Naive B cell (primary cell): ENCODE measurements at places on chromosomes 2 and 18. TPM values are rescaled to one million over a fixed set of nuclear protein-coding genes. Genes with fewer than 3 reads are reported as not detected.
A peak's percentile ranks its signal among the peaks of the same experiment; 100 is the strongest.

DNA sequence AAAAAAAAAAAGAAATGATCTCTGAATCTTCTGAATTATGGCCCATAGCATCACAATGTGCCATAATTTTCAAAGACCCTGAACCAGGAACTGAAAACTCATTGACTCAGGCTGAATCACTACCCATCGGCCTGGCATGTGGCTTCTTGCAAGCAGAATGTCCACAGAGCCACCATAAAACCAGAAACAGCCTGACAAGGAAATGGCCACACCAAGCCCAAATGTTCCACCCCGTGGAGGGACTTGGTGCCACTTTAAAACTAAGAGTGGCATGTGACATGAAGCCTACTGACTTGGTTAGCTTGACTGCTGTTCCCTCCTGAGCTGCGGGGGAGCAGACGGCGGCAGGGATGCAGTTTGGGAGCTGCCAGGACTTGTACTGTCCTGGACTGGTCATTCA is 71.2 kb upstream of the RBM44 start:
- no peak for DNase-seq
- peak overlapping the region; percentile 86 for H3K27ac ChIP-seq
- peaks cover 59% of the 10 kb centered on the region for H3K4me1 ChIP-seq
- H3K27me3 ChIP-seq = no peaks in the 10 kb centered on the region
- no peak overlapping the region for H3K4me3 ChIP-seq
- no peaks in the 10 kb centered on the region for H3K36me3 ChIP-seq

Gene CEP76
- polyA plus RNA-seq = 5.8 TPM

DNA sequence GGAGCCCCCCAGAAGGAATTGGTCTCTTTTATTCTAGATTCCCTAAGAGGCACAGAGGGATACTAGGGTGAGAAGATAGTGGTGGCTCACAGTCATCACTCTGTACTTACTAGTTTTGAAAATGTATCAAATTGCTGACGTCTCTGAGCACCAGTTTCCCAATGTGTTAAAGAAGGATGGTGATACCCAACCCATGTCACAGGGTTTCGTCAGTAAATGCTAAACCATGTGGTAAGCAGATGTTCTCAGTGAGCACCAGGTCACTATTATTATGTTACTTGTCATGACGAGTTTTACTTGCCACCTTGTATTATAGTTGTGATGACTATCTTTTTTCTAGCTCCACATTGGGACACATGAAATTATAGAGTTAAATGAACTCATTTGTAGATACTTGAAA is 54.7 kb downstream of the NEDD4L start:
- no peak overlapping the region for H3K27ac ChIP-seq
- no peaks in the 10 kb centered on the region for H3K27me3 ChIP-seq
- H3K4me1 ChIP-seq = peaks cover 13% of the 10 kb centered on the region
- peaks cover 4% of the 10 kb centered on the region for H3K36me3 ChIP-seq
- no peak for DNase-seq

GRCh38 chr2:228987441-228988155 is 283.5 kb downstream of the PID1 start:
- no peak overlapping the region for H3K4me3 ChIP-seq
- H3K27ac ChIP-seq = no peak overlapping the region
- no peak for DNase-seq

Gene DUSP2
- polyA plus RNA-seq = 95.0 TPM

DNA sequence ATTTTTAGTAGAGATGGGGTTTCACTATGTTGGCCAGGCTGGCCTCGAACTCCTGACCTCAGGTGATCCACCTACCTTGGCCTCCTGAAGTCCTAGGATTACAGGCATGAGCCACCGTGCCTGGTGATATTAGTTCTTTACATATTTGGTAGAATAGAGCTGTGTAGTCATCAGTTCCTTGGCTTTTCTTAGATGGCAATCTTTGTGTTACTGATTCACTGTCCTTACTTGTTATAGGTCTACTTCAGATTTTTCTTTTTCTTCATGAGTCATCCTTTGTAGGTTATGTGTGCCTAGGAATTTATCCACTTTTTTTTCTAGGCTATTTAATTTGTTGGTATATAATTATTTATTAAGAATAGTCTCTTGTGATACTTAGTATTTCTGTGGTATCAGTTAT is 30.3 kb upstream of the ZSWIM2 start:
- peaks cover 14% of the 10 kb centered on the region for H3K36me3 ChIP-seq
- DNase-seq = no peak
- no peaks in the 10 kb centered on the region for H3K4me1 ChIP-seq
- no peak overlapping the region for H3K4me3 ChIP-seq
- H3K27ac ChIP-seq = no peak overlapping the region

GRCh38 chr2:98502556-98503335 is 58.1 kb downstream of the INPP4A start:
- H3K4me1 ChIP-seq = peaks cover 11% of the 10 kb centered on the region
- H3K36me3 ChIP-seq = peaks cover 9% of the 10 kb centered on the region
- DNase-seq = no peak
- H3K4me3 ChIP-seq = no peak overlapping the region
- H3K27me3 ChIP-seq = no peaks in the 10 kb centered on the region

DNA sequence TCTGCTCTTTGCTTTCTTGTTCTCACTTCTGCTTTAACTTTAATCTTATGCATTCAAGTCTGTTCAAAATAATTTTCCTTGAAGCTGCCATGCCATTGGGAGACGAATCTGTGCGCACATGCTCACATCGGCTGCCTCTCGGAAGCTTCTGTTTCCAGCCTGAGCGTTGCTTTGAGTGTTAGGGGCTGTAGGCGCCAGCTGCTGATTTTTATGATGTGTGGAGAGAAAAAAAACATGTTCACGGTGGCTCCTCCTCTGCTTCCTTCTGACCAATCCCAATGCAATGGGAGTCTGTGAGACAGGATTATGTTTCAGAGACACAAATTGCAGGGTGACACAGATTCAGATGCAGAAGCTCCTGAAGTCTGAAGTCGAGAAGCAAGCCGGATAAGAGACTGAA is at the start of gene MC4R:
Gene MC4R, minus strand, starts transcription at position 180 of the 400 bp plus-strand sequence. CDS start 426 bp downstream, outside the sequence.
- no peak for DNase-seq
- peak within 1 kb of the TSS; percentile 3 for H3K4me3 ChIP-seq
- no peaks in the 10 kb centered on the region for H3K36me3 ChIP-seq
- no peak within 1 kb of the TSS for H3K27ac ChIP-seq
- no peaks in the 10 kb centered on the region for H3K27me3 ChIP-seq

Gene MDH1B
- polyA plus RNA-seq = not detected

Gene SPEG
- not detected for polyA plus RNA-seq

Gene ZAP70
- 2.6 TPM for polyA plus RNA-seq

DNA sequence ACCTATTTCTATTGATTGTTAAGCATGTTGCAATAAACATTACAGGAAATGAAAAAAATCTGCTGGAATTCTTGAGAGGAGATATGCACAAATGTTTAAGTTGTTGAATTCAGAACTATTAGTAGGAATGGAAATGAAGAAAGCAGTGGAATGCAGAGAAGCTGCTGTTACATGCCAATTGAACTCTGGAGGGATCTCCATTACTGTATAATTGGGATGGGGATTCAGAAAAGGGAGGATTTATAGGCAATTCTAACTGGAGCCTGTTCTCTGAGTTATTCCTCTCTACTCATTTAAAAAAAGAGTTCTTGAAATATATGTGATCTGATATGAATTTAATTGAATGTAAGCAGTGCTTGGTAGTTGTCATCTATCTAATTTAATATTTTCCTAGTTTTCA is 2.6 kb upstream of the ASXL3 start:
- no peak overlapping the region for H3K27ac ChIP-seq
- no peak overlapping the region for H3K4me3 ChIP-seq
- H3K27me3 ChIP-seq = peaks cover 12% of the 10 kb centered on the region
- no peak for DNase-seq

Gene REG3G
- polyA plus RNA-seq = not detected

DNA sequence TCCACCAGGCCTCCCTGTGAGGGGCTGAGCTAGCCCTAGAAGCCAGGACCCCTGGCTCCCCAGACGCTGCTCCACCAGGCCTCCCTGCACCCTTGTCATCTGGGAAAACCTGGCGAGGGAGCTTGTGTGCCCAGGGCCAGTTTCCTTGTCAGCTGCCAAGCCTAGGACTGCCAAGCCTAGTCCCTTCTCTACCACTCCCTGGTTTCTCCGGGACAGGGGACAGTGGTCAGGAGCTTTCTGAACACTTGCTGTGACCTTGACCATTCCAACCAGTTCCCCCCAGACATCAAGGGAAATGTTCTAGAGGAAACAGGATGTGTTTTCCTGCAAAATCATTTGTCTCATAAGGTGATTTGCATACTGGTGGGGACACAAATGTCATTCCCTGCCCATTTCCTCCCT is 41.3 kb upstream of the MRPL33 start:
- no peaks in the 10 kb centered on the region for H3K27me3 ChIP-seq
- no peaks in the 10 kb centered on the region for H3K36me3 ChIP-seq
- no peak for DNase-seq
- H3K4me3 ChIP-seq = no peak overlapping the region
- H3K4me1 ChIP-seq = no peaks in the 10 kb centered on the region

- DNase-seq = no peak
- peaks cover 51% of the 10 kb centered on the region for H3K27me3 ChIP-seq
- no peaks in the 10 kb centered on the region for H3K36me3 ChIP-seq
- no peak overlapping the region for H3K4me3 ChIP-seq
- H3K27ac ChIP-seq = no peak overlapping the region
- peaks cover 20% of the 10 kb centered on the region for H3K4me1 ChIP-seq
Measured at GRCh38 chr18:58766946-58767345, 95.7 kb downstream of the MALT1 start.

GRCh38 chr2:201969938-201970785 is 63.5 kb upstream of the FZD7 start:
- peaks cover 25% of the 10 kb centered on the region for H3K27me3 ChIP-seq
- no peaks in the 10 kb centered on the region for H3K36me3 ChIP-seq
- H3K4me3 ChIP-seq = no peak overlapping the region
- no peaks in the 10 kb centered on the region for H3K4me1 ChIP-seq
- no peak overlapping the region for H3K27ac ChIP-seq

DNA sequence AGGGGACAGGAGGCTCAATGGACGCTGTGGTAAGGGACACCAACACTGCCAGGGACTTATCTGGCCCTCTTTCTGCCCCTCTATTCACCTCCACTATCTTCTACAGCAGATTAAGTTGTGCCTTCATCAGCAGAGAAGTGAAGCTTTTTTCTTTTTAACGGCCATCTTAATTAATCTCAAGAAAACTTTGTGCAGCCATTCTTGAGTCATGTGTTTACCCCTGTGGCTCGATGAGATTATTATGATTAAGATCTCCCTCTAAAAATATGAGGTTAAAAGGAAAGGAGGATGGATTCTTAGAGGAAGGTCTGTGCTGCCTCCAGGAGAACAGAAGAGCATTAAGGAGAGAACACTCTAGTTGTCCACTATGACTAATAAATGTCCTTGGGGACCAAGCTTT is 32.4 kb upstream of the DSC1 start:
- no peaks in the 10 kb centered on the region for H3K27me3 ChIP-seq
- H3K36me3 ChIP-seq = no peaks in the 10 kb centered on the region
- no peaks in the 10 kb centered on the region for H3K4me1 ChIP-seq

DNA sequence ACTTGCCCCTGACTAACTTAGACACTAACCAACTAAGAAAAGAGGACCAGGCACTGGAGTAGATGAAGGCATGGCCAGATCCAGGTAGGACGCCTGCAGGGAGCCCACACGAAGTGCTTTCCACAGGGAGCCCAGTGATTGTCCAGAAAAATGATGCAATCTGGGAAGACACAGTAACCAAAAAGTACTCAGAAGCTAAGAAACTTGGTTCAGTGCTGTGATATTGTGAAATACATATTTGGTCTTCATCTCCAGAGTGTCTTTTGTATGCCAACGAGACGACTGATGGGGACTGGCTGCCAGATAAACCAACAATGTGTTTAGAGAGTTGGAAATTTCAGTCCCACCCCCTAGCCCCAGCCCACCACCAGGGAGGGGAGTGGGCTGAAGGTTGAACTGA is 135.0 kb downstream of the SP3 start:
- H3K27ac ChIP-seq = no peak overlapping the region
- no peak overlapping the region for H3K4me3 ChIP-seq
- H3K4me1 ChIP-seq = no peaks in the 10 kb centered on the region
- no peaks in the 10 kb centered on the region for H3K36me3 ChIP-seq
- peaks cover 24% of the 10 kb centered on the region for H3K27me3 ChIP-seq

DNA sequence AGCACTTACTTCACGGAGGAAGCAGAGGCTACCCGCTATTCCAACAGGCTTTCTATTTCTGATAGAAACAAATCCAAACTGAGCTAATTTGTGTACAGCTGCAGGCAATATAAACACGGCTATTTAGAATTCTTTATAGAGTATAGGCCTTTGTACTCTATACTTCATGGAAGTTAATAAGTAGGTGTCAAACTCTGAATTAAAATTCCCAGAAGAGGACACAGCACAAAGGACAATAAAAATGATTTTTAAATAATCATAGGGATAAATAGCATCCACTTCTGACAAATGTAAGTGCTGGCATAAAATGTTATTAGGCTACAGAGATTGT is 261.5 kb downstream of the AFF3 start:
- no peaks in the 10 kb centered on the region for H3K27me3 ChIP-seq
- no peak overlapping the region for H3K27ac ChIP-seq
- peaks cover 68% of the 10 kb centered on the region for H3K4me1 ChIP-seq
- peaks cover 40% of the 10 kb centered on the region for H3K36me3 ChIP-seq
- no peak overlapping the region for H3K4me3 ChIP-seq
- DNase-seq = no peak

GRCh38 chr18:57621246-57621604 is 411 bp downstream of the NARS1 start:
- H3K4me1 ChIP-seq = peaks cover 13% of the 10 kb centered on the region
- no peaks in the 10 kb centered on the region for H3K36me3 ChIP-seq
- no peaks in the 10 kb centered on the region for H3K27me3 ChIP-seq

DNA sequence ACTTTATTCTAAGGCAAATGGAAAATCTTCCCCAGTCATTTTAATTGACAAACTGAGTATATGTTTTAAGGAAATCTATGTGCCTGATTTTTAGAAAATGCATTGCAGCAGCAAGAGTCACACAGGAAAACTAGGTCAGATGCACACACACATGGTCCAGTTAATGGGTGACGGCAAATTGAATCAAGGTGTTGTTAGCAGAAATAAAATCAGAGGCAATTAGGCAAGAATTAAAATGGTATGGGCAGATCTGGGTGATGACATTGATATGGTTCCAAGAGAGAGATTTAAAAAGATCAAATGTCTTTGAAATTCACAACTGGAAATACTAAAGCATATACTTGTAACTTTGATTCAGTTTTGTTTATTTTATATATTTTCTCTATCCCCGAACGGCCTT is 174.2 kb upstream of the CDH19 start:
- no peaks in the 10 kb centered on the region for H3K4me1 ChIP-seq
- H3K36me3 ChIP-seq = no peaks in the 10 kb centered on the region
- DNase-seq = no peak
- no peak overlapping the region for H3K4me3 ChIP-seq
- H3K27me3 ChIP-seq = no peaks in the 10 kb centered on the region

GRCh38 chr2:196247976-196248280 is 76.5 kb upstream of the STK17B start:
- peaks cover 80% of the 10 kb centered on the region for H3K4me1 ChIP-seq
- no peaks in the 10 kb centered on the region for H3K27me3 ChIP-seq
- H3K4me3 ChIP-seq = peak overlapping the region; percentile 37
- DNase-seq = no peak

- peak overlapping the region; percentile 78 for H3K27ac ChIP-seq
- peak overlapping the region; percentile 70 for H3K4me3 ChIP-seq
- peaks cover 21% of the 10 kb centered on the region for H3K4me1 ChIP-seq
Measured at GRCh38 chr2:73291093-73291460, 2.3 kb downstream of the EGR4 start.

Gene RGPD4
- not detected for polyA plus RNA-seq

Gene HOXD13
- polyA plus RNA-seq = not detected

GRCh38 chr2:95166065-95166763 is 605 bp downstream of the ZNF2 start:
- H3K27me3 ChIP-seq = no peaks in the 10 kb centered on the region
- H3K4me1 ChIP-seq = peaks cover 25% of the 10 kb centered on the region
- H3K4me3 ChIP-seq = peak overlapping the region; percentile 100
- H3K27ac ChIP-seq = peak overlapping the region; percentile 97

Gene LRRC30
- not detected for polyA plus RNA-seq

Gene CD207
- not detected for polyA plus RNA-seq

GRCh38 chr18:11570769-11571412 is 38.5 kb upstream of the SLC35G4 start:
- DNase-seq = no peak
- H3K27ac ChIP-seq = no peak overlapping the region
- H3K4me1 ChIP-seq = no peaks in the 10 kb centered on the region
- H3K27me3 ChIP-seq = peaks cover 20% of the 10 kb centered on the region

Gene NT5C1B
- 0.64 TPM for polyA plus RNA-seq
